ENCODE measurements at places on chromosomes 5 and 9. TPM values are rescaled to one million over a fixed set of nuclear protein-coding genes. Genes with fewer than 3 reads are reported as not detected.

LRRC14B gene
- not detected for total RNA-seq

SH3RF2 gene
- 15.9 TPM for total RNA-seq

GZMA gene
- not detected for total RNA-seq

AJM1 gene
- 9.0 TPM for total RNA-seq

DNAI1 gene
- total RNA-seq, result not detected

ABO gene
- total RNA-seq, result 3.1 TPM

SOHLH1 gene
- not detected for total RNA-seq

DENND4C gene
- 40.2 TPM for total RNA-seq

LCN12 gene
- 0.58 TPM for total RNA-seq

FOXD4L3 gene
- total RNA-seq, result not detected

ZFP37 gene
- not detected for total RNA-seq

WHRN gene
- 0.78 TPM for total RNA-seq

KIF20A gene
- total RNA-seq, result 36.8 TPM

CATSPER3 gene
- total RNA-seq, result not detected

TMEM215 gene
- not detected for total RNA-seq

RASEF gene
- 61.9 TPM for total RNA-seq

CD180 gene
- total RNA-seq, result not detected

BAAT gene
- total RNA-seq, result 0.57 TPM

NCS1 gene
- total RNA-seq, result 6.9 TPM

ZDHHC11 gene
- total RNA-seq, result 43.4 TPM

PLAC8L1 gene
- not detected for total RNA-seq
